Fibroblast of the aortic adventitia (primary cell): ENCODE measurements at places on chromosomes 3 and 15. TPM values are rescaled to one million over a fixed set of nuclear protein-coding genes. Genes with fewer than 3 reads are reported as not detected.

The SERPINI2 gene
- not detected in 2 replicates for total RNA-seq

The KLHL6 gene
- total RNA-seq, result not detected in 2 replicates

The IP6K1 gene
- total RNA-seq, result 29.6 TPM in 2 replicates

The PPM1L gene
- total RNA-seq, result 1.4 and 2.5 TPM in 2 replicates

The SPINK8 gene
- total RNA-seq, result not detected in 2 replicates

The NUDT16 gene
- total RNA-seq, result 11.5 and 22.0 TPM in 2 replicates

The IMPDH2 gene
- total RNA-seq, result 313 and 402 TPM in 2 replicates

The PCCB gene
- total RNA-seq, result 37.2 and 131 TPM in 2 replicates

The ZNF660 gene
- 2.0 and 6.9 TPM in 2 replicates for total RNA-seq

The SNX22 gene
- 0.18 and 0.41 TPM in 2 replicates for total RNA-seq

The C15orf40 gene
- total RNA-seq, result 15.8 and 22.5 TPM in 2 replicates

The TMEM42 gene
- 13.7 and 20.5 TPM in 2 replicates for total RNA-seq

The GNAT1 gene
- not detected in 2 replicates for total RNA-seq

The KLF15 gene
- 1.5 and 3.2 TPM in 2 replicates for total RNA-seq

The ABI3BP gene
- 83.2 and 108 TPM in 2 replicates for total RNA-seq

The ATP10A gene
- total RNA-seq, result 4.4 and 5.8 TPM in 2 replicates

The SHC4 gene
- total RNA-seq, result 1.8 and 2.2 TPM in 2 replicates

The FAH gene
- 28.9 and 38.1 TPM in 2 replicates for total RNA-seq

The SLC27A2 gene
- total RNA-seq, result not detected in 2 replicates

The ZNF717 gene
- 14.1 and 20.4 TPM in 2 replicates for total RNA-seq

The IL16 gene
- 0.65 and 1.4 TPM in 2 replicates for total RNA-seq

The BCL2A1 gene
- total RNA-seq, result 0.81 TPM in 1 of 2 replicates, not detected in the other

The ARPIN gene
- total RNA-seq, result 17.6 and 23.0 TPM in 2 replicates

The ARGFX gene
- not detected in 2 replicates for total RNA-seq

The CLSTN2 gene
- total RNA-seq, result 0.82 and 3.2 TPM in 2 replicates
